Left cardiac atrium (tissue), 4 donors: ENCODE measurements at places on chromosomes 5 and 9. TPM values are rescaled to one million over a fixed set of nuclear protein-coding genes. Genes with fewer than 3 reads are reported as not detected.

The PCDHGC4 gene
- 1.7 TPM for total RNA-seq

- no peak for DNase-seq
Measured at GRCh38 chr9:95776176-95776575, 99.3 kb upstream of the ERCC6L2 start.

GRCh38 chr9:36319806-36320205 is 61.6 kb upstream of the GNE start:
- no peak for DNase-seq

- DNase-seq: no peak
Measured at GRCh38 chr5:1963941-1964451, 81.3 kb upstream of the IRX4 start.

The FOXD4L5 gene
- total RNA-seq: 0.10 TPM
